ENCODE measurements at places on chromosomes 6 and 20.

- no peak for DNase-seq
These were observed 30.5 kb downstream of the NPEPL1 start for GRCh38 chr20:58722877-58723627.

DNA sequence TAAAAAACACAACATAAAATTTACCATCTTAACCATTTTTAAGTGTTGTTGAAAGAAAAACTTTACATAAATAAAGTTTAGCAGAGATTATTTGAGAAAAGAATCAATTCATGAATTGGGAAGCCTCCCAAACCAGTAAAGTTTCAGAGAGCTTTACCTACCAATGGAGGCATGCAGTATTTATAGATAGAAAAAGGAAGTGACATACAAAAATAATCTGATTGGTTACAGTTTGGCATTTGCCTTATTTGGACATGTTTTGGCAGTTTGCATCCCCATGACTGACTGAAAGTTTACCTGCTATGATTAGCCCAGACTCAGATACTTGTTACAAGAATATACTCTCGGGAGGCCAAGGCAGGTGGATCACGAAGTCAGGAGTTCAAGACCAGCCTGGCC lies 3.7 kb upstream of the CMTR1 start:
- DNase-seq, result no peak

- no peak for DNase-seq
These were observed 55.7 kb downstream of the PKIB start for GRCh38 chr6:122665929-122666328.

- DNase-seq, result no peak
These were observed 37.8 kb upstream of the MARCKS start for GRCh38 chr6:113819169-113819830.

DNA sequence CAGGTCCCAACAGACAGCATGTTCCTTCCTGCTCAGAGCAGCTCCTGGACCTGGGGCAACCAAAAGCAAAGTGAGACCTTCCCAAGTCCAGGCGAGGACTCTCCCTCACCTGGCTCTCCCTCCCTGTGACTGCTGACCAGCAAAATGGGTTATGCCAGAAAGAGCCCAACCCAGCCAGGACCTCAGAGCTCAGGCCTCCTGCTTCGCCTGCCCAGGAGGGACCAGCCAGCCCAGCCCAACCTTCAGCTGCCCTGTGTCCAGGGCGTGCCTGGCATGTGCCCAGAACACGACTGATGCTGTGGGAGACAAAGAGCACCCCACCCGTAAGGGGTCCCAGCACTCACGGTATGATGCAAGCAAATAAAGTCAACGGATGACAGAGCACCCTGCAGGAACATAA lies 74.0 kb upstream of the CST7 start:
- no peak for DNase-seq

DNA sequence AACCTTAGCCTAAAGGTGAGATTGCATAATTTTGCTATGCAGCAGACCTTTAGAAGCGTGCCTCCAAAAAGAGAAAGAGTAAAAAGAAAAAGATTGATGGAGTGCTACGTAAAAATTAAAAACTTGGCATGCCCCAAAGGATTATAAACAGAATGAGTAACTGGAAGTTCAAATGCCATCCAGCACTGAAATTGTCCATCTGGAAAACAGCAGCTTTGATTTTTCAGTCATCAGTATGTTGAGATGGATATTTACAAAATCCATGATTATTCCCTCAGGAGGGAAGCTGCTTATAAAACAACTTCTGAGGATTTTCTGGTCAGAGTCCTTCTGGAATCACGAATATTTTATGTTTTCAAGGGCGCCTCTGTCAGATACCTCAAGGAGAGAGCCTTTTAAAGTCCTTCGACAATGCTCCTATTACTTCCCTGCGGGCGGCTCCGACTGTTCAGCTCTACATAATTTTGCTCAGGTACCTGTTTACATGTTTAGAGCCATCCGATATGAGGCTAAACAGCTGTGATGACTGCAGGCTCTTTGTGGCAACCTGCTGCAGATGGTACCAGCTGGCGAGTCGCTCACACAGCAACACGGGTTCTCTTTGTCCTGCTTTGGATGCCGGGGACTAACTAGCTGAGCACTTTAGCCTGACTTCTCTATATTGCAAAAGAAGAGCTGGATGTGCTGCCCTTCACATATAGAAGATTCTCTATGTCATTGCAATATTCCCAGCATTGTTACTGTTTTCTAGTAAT lies 83.3 kb downstream of the RCAN2 start:
- no peak for DNase-seq

- DNase-seq, result no peak
These were observed 1302.8 kb upstream of the EYS start for GRCh38 chr6:67009818-67010217.

- no peak for DNase-seq
These were observed 885 bp downstream of the MTCL3 start for GRCh38 chr6:127518191-127518709.

DNA sequence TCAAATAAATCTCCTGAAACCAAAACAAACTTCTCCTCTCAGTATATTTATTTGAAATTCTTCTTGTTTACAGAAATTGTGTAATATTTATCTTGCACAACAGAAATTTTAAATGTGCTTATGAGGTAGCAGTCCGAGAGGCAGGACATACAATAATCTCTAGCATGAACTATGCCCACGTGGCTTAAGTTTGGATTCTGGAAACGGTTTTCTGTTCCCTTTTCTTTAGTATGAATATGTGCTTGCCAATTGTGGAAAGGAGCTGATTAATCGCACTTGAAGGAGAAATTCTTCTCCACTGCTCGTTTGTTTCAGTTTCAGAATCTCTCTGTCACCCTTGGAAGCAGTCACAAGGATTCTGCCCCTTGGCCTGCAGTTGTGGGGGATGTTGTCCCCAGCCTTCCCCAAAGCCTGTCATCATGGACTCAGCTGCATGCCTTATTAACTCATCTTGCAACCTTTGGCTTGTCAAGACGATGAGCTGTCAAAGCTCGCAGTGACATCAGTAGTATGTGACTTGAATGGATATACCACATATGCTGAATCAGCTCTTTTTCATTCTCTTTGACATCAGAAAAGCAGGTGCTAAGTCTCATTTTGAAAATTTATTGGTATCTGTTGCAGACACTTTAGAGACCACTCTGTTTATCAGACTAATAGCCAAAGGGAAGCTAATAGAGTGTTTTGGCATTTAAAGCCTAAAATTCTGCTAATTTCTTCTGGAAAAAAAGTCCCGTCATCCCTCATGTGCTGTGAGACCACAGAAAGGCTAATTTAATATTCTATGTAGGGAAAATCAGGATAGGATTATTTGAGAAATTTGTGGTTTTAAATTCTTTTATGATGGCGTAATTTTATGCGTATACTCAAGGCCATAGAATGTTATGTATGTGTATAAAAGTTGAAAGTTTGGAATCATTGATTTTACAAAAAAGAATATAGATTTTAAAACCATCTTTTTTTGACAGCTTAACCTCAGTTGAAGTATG lies 186.8 kb downstream of the ARID1B start:
- DNase-seq, result no peak

DNA sequence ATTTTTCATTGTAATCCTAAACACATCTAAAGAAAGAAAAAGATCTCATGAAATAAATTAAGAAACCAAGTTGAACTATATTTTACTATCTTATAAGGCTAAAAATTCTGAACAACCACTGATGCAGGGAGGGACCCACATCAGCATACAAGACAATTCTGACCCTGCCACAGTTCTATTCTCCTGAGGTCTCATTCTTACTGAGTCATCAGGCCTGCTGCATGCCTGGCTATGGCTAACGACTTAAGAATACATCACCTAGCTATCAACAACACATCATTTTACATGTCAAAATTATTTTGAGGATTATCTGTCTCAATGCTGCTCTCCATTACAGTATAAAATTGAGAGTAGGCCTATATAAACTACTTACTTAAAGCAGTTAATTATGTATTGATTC lies 52.9 kb downstream of the FBXL4 start:
- no peak for DNase-seq

GRCh38 chr20:21933526-21933925 lies 228.1 kb downstream of the PAX1 start:
- no peak for DNase-seq

DNA sequence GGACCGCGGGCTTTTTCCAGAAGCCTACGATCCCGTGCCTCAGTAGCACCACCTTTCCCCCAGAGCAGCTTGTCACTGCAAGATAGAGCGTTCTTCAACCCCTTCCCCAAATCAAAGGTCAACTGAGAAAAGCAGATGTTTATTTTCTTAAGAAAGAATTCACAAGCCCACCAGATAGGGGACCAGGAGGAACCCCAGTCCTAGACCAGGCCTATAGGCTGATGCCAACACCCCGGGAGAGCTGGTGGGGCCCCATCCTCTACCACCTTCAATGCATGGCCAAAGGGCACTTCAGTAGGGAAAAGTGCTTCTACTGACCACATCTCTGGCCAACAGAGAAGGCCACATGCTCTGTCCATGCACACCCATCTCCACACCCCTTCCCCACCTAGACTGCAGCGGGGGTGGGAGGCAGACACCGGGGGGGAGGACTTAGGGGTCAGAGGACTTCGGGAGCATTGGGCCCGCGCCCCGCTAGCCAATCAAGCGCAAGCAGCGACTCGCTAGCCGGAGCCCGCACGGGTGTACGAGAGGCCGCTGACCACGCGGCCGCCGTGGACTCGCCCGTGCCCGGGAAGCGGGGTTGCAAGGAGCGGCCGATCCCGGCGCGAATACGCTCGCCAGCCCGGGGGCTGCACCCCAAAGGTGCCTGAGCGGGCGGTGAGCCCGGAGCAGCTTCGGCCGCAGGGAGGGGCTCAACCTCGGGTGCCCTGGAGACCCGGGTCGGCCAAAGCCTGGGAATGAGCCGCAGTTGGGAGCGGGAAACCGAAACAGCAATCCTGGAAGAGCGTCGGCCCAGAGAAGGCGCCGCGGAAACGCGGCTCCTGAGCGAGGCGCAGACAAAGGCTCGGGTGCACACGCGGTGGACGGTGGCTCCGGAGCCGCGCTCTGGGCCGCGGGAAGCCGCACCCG lies 2.8 kb downstream of the PDE10A start:
- no peak for DNase-seq

Measured in activated gamma-delta T cell treated with anti-CD3 and anti-CD28 coated beads, Interleukin-2, amount 50 U/mL, for 16 hours (primary cell).